Fibroblast of lung (primary cell): ENCODE measurements at places on chromosomes 2 and 18. TPM values are rescaled to one million over a fixed set of nuclear protein-coding genes. Genes with fewer than 3 reads are reported as not detected.

The RND3 gene
- 559 and 1,405 TPM in 2 replicates for total RNA-seq

The PPM1G gene
- 63.4 and 67.0 TPM in 2 replicates for total RNA-seq

The ANKRD53 gene
- total RNA-seq, result 0.26 and 1.3 TPM in 2 replicates

The TMEFF2 gene
- 0.26 and 0.33 TPM in 2 replicates for total RNA-seq

The COL5A2 gene
- 200 and 253 TPM in 2 replicates for total RNA-seq

The SPATA3 gene
- total RNA-seq, result not detected in 2 replicates
